HT1080 (cell line): ENCODE measurements at places on chromosomes 11 and 22. TPM values are rescaled to one million over a fixed set of nuclear protein-coding genes. Genes with fewer than 3 reads are reported as not detected.

GRCh38 chr11:120675171-120675570, 163.6 kb downstream of the GRIK4 start:
- DNase-seq, result no peak

- no peak for DNase-seq
Observed at GRCh38 chr11:58406774-58407173, at the start of gene OR5B3. Gene OR5B3, minus strand, starts transcription at chr11:58406874. Its CDS starts 3,465 bp downstream, at chr11:58403409.

DNA sequence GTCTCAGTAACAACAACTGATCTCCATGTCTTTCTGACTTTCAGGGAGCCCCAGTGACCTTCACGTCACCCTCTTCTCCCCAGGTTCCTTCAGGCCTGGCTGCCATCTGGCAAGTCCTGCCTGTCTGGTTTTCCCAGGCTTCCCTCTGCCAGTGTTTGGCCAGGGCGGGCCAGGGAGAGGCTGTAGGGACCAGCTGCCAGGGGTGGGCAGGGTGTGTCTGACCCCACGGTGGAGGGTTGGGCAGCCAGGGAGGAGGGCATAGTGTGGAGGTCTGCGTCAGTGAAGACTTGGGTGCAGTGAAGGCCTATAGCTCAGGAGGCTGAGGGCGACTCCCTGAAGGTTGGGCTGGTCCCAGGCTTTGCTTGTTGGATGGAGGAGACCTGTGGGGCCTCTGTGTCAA, 11.9 kb upstream of the MRGPRX2 start:
- DNase-seq, result no peak

DNA sequence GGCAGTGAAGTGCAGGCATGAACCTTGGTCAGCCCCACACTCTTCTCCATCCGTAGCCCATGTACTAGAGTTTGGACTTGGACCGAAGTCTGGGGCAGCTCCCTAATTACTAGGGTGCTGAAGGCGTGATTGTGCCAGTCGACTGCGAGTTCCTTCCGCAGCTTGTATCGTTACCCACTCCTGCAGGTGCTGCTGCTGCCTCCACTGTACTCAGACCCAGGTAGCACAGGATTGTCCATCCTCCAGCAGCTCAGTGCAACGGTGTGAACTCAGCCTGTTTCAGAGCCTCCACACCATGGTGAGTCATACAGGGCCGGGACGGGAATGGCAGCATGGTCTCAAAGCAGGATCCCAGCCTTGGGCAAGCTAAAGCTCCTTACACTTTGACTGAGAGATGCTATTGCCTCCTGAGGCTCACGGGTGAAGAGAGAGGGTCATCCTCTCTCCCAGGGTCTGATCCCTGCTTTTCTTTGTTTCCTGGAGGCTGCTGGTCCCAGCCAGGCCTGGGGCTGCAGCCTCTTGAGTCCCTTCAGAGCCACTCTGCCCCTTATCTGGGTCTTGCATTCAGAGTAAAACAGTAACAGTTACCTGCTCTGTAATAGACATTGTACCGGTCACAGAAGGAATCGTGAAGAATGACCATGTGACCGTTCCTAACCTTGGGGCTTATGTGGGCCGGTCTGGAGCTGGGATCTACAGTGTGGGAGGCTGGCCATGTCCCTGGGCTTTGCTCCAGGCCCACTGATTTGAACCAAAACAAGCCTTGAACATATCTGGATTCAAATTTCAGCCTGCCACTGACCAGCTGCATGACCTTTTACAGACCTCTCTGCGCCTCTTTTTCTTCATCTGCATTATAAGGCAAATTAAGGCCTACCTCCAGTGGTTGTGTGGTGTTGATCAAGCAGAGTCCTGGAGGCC, 1.7 kb downstream of the TKFC start:
- peak; percentile 44 for DNase-seq

DNA sequence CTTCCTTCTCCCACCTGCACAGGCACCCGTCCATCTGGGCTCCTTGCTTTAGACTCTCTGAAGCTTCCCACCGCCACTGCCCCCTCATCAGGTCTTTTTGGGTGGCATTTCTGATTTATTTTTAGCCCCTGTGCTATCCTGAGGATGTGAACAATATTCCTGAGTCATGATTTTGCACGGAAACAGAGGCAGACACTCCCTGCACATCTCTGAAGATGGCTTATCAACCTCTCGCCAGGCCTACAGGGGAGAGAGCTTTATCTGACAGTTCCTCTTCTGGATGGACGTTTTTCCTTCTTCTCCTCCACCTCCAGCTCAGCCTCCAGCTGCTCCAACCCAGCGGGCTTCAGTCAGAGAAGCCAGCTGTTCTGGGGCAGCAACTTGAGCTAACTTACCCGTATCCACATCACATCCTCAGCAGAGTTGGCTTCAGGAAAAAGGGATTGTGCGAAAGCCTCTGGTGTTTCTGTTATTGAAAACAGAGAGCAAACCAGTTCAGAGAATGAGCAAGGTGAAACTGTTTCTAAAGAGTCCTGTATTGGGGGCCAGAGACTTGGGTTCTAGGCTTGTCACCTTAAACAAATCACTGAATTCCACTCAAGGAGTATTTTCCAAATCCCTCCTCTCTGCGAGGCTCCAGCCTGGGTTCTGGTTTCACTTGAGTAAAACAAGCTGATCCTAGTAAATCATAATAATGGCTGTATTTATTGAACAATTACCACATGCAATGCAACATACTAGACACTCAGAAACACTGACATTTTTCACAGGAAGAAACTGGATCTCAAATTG, 33.1 kb upstream of the ETS1 start:
- no peak for DNase-seq

DNA sequence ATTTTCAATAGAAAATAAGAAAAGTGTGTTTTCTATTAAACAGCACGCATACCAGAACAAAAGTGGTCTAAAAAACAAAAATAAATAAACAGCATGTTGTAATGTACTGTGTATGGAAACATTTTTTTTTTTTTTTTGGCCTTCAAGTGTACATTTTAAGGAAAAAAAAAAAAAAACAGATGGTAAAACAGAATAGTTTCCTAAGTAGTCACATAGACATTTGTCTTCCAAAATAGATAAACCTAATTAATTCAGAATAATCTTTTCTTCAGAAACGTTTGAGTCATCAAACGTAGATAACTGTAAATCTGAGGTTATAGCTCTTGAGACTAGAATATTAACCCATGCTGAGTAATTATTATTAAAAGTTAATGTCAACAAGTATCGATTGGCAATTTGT, 396 bp upstream of the CFAP300 start:
- no peak for DNase-seq

DNA sequence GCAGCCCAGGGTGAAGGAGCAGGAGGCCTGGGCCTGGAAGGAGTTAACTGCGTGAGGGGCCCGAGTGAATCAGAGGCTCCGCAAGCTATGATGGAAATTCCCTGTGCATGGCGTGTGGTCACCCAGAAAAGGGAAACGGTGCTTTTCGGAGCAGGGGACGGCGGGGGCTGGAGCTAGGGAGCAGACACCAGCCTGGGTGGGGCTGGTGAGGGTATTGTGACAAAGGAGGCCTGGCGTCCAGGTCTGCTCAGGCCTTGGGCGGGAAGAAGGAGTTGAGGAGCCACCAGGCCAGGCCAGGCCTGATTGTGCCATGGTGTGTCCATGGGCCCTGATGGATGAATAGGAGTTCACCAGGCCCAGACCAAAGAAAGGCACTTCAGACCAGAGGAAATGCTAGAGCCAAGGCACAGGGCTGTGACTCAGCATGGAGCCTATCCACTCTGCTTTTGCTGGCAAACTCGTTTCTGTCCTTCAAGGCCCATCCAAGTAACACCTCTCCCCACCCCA, 12.8 kb upstream of the SPI1 start:
- DNase-seq, result peak; percentile 42

GRCh38 chr11:14012846-14013245, 50.3 kb downstream of the SPON1 start:
- DNase-seq, result peak; percentile 31

DNA sequence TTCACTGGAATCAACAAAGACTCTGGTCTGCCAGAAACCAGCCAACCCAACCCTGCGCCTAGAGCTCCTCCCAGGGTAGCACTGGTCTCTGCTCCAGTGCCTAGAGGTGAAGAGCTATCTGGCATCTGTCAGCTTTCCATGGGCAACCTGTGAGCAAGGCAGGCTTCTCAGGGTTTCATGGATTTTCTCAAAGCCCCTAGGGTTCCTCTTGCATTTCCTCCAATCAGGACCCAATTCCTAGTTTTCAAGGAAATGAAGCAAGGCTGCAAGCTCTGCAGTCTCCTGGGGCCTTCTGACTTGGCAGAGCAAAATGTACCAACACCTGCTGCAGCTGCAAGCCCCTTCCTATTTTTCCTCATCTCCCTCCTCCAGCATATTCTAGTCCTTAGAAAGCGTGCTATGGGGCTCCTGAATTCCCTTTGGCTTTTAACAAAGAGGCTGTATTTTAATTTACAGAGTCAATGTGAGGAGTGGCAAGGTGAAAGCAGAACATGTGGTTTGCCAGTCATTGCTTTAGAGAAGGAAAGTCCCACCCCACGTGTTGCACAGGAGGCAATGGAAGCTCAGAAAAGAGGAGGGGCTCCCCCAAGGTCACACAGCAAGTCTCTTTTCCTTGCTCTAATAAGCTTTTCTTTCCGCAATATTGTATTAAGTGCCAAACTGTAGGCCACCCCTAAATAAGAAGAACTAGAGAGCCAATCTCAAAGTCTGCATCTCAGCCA, 33.0 kb upstream of the RIC3 start:
- DNase-seq, result no peak

OR4C46 gene
- not detected in 2 replicates for total RNA-seq

OR51E2 gene
- total RNA-seq, result not detected in 2 replicates

APOA4 gene
- not detected in 2 replicates for total RNA-seq

ANGPTL5 gene
- not detected in 2 replicates for total RNA-seq
